Right kidney (tissue), 9 donors: ENCODE measurements at places on chromosomes 11 and 22.
A peak's percentile ranks its signal among the peaks of the same experiment; 100 is the strongest.

GRCh38 chr11:112841729-112842128 lies 119.5 kb upstream of the NCAM1 start:
- peak; percentile 44 for DNase-seq

- no peak for DNase-seq
Observed at GRCh38 chr11:119192111-119192510, 6.8 kb downstream of the NHERF4 start.

GRCh38 chr11:124511745-124512144 lies 31.7 kb downstream of the OR8B12 start:
- no peak for DNase-seq

GRCh38 chr11:14136561-14136960 lies 174.0 kb downstream of the SPON1 start:
- no peak for DNase-seq

DNA sequence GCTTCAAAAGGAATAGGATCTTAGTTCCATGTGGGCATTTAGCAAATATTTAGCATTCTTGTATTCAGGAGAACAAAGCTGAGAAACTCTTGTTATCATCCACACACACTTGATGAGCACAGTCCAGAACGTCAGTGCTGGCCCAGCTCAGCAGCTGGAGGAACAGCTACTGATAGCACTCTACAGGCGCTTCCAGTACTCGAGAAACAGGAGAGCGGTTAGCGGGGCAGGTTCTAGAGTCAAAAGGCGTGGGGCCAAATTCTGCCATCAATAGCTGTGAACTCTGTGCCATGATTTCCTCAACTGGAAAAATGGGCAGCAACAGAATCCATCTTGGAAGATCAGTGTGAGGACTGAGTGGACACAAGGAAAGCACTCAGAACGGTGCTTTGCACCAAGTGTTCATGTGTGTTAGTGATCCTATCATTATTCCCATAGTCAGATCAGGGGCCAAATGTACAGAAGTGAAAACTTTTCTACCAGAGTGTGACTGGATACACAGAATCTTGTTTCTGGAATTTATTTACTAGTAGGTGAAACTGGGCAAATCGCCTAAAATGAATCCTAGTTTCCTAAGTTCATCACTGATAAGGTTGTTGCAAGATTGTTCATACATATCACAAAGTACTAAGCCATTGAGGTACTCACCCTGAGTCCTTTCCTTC lies 3.2 kb downstream of the JOSD1 start:
- DNase-seq: no peak

DNA sequence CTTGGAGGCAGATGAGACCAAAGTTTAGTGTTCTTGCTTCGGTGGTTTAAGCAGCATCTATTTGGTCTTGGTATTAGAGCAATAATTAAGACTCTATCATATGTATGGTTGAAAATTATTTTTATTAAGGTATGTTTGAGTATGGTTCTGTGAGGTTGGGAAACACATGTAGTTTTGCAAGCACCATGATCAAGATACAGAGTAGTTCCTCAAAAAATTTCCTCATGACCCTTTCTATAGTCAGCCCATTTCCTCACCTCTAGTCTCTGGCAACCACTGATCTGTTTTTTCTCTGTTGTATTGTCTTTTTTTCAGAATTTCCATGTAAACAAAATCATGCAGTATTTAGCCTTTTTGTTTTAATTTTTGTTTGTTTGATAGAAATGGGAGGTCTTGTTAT lies 18.4 kb downstream of the MTMR3 start:
- no peak for DNase-seq

DNA sequence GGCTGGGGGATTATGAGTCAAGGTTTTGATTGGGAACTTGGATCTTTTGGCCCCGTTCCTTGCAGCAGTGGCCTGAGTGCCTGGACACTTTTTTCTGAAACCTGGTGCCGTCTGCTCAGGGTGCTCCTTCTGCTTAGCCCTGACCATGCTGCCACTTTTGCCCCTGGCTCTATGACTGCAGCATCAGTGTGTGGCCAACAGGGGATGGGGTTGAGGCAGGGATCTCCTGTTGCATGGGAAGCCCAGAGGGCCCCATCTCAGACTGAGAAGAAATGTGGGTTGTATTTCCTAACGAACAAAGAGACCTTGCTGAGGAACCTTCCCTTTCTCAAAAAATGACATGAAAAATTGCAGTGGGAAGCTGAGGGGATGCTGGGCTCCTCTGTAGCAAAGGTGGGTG lies 18.7 kb downstream of the POU2F3 start:
- DNase-seq: no peak

DNA sequence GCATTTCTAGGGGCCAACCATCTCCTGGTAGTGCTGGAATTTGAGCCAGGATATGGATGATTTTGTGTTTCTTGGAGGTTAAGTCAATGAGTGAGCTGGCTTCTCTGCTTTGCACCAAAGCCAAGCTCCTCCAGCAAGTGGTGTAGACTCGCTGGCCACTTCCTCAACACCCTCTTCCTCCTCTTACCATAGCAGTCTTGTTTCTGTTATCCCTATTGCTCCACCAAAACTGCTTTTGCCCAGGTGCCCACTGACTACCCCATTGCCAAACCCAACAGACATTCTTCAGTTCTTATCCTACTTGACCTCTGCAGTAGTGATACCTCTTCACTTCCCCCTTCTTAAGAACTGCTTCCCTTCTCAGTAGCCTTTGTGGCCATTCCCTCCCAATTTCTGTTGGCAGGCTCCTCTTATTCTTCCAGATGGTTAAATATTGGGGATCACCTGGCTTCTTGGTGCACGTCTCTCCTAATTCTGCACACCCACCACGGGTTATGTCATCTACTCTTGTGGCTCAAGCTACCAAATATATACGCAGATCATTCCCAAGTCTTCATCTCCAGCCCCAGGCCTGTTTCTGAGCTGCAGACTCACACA lies 7.0 kb upstream of the PRG2 start:
- DNase-seq: no peak

DNA sequence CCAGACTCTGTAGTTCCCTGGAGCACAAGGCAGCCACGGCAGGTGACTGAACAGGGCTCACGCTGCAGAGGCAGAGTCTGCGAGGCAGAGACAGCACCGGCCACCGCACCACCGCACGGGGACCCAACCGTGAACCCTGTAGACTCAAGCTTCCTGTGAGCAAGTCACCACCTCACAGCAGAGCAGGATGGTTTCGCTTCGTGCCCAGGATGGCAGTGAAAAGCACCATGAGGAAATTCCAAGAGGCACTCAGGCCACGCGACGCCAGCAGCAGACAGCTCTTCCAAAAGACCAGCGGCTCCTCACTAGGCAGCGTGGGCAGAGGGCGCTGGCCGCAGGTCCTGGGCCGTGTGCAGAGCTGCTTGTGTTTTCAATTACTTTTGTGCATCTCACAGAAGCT lies 24.5 kb downstream of the BRD1 start:
- no peak for DNase-seq

- DNase-seq: no peak
Observed at GRCh38 chr22:50202130-50202666, 1.4 kb downstream of the SELENOO start.

GRCh38 chr11:10282117-10282516 lies 11.9 kb downstream of the SBF2 start:
- no peak for DNase-seq

GRCh38 chr11:44136176-44136945 lies 40.9 kb downstream of the EXT2 start:
- no peak for DNase-seq

GRCh38 chr22:41831828-41832552 lies 915 bp upstream of the SREBF2 start:
- no peak for DNase-seq

DNA sequence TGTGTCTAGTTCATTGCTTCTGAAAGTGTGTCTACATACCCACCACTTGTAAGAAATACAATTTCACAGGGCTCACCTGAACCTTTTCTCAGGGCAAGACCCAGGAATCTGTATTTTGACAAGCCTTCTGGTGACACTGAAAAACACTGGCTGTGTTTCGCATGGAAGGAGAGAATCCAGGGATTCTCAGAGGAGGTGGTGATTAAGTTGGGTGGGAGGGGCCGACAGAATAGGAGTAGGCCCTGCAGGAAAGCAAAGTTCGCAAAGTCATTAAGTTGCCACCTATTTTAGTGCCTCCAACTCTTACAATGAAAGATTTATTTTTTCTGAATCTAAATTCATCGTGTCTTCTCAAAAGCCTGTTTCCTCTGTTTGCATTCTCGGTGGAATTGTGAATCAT lies 186.8 kb downstream of the FAT3 start:
- DNase-seq: no peak

- no peak for DNase-seq
Observed at GRCh38 chr22:31812977-31813605, 59.3 kb downstream of the DEPDC5 start.

DNA sequence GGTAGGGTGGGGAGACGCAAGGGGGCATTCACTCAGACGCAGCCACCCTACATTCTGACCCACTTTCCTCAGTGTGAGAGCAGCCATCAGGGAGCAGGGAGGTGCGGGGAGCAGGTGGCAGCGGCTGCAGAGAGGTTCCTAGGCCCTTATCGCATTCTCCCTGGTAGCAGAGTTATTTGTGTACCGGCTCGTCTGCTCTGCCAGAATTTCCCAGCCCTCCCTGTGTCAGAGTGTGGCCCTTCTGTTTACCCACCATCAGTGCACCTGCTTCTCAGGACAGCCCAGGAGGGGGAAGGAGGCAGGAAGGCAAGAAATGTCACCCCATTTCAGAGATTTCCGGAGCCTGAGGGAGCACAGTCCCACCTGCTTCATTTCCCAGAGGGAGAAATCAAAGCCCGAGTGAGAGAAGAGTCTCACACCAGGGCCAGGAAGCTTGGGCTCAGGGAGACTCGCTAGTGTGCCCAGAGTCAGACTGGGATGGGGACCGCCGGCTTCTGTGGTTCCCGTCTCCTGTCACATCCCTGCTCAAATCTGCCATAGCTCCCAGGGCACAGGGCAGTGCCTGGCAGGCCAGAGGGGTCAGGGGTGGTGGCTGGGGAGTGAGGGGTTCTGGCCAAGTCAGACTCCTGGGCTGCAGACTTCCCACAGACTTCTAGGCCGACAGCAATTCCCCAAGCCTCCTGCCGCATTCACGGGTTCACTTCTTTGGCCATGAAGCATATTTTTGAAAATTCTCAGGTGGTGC lies 49.7 kb downstream of the ARRB1 start:
- DNase-seq: no peak

DNA sequence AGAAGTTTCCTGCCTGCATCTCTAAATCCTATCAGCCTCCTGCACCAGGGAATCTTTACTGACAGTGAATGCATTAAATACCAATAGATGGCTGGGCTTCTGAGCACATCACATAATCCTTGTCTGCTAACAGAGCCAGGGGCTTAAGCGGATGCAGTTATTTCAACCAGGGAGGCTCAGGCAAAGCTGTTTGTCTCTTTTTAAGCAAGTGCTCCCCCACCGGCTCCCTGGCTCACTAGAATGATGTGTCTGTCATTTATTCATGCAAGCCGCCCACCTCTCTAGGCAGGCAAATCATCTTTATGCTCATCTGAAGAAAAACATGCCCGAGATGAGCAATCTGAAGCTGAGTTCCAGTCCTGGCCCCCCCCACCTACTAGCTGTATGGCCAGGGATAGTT lies 182.3 kb downstream of the TENM4 start:
- DNase-seq: no peak

- no peak for DNase-seq
Observed at GRCh38 chr11:32068134-32068870, 22.6 kb upstream of the RCN1 start.

GRCh38 chr11:58451585-58451984 lies 9.5 kb upstream of the OR5B12 start:
- DNase-seq: no peak

DNA sequence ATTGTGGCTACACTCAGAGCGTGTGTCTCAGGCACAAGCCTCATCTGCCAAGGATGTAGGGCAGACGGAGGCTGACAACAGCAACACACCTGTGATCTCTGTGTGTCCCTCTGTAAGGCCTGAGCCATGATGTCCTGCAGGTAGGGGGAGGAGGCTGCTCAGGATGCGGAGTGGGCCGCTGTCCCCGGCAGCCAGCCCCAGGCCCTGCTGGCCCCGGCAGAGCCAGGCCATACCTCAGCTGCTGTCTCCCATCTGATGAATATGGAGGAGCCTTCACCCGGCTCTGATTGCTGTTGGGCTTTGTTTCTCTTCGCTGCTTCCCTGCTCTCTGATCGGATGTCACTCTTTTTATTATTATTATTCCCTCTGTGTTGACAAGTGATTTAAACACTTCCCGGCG lies 83.6 kb upstream of the NCAM1 start:
- DNase-seq: peak; percentile 31

DNA sequence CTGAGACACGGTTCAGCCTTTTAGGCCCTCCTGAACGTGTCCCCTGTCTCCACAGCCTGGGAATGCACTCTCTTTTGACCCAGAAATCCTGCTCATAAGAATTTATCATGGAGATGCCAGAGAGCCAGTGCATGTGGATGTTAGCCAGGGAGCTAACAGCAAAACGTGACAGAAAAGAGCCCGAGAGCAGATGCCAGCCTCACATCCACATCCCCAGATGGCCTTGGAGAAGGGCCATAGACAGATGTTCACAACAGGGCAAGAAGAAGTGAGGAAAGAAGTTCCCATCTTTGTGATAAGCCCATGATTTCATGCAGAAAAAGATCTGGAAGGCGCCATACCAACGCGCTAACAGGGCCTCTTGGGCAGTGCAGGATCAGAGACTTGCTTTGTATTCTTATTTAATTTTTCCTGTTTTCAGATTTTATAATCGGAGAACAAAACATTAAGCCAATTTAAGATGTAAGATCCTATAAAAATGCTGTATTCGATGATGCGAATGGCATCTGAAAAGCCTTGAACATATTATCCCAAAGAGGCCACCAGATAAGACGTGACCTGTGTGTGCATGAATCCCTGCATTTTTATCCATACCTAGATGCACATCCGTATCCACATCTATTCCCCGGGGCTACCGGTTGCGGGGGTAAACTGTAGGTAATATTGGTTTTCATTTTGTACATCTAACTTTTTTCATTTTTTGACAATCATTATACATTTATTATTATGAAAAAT lies 48.7 kb downstream of the IGLL5 start:
- no peak for DNase-seq

GRCh38 chr11:45170484-45170883 lies 24.0 kb downstream of the PRDM11 start:
- no peak for DNase-seq

- DNase-seq: no peak
Observed at GRCh38 chr11:5083602-5084001, 14.2 kb downstream of the OR52E1 start.

- DNase-seq: peak; percentile 48
Observed at GRCh38 chr11:111512296-111513239, at the start of gene BTG4. BTG4 (minus strand) TSS chr11:111512386; CDS start chr11:111498776, 13,610 bp downstream.

GRCh38 chr11:130301002-130301401 lies 13.7 kb downstream of the ZBTB44 start:
- no peak for DNase-seq

DNA sequence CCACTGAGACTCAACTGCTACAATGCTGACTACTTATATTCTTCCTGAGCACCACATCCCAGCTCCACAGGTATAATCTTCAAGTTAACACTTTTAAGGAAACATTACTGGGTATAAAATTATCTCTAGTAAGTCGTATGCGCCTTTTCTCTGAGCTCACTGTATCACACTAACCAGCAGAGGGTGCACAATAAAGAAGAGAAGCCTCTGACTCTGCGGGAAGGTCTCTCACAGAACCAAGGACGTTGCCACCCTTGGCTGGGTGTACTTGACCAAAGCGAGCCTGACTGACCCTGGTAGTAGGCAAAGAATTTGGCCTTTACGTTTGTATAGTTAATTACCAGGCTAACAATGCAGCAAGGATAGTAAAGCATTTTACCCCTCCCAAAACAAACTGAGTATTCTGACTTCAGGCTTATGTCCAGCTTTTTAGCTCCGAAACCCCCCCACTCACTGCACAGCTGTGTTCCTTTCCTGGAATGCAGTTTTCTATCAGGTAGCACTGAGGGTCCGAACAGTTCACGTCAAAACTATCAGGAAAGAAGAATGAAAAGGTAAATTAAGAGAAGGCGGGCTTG lies at the start of gene BTBD18:
Gene BTBD18, minus strand, starts transcription at position 144 of the 578 bp plus-strand sequence. CDS start 631 bp downstream, outside the sequence.
- DNase-seq: no peak

GRCh38 chr22:38504731-38505540 lies 1.2 kb downstream of the DDX17 start:
- DNase-seq: peak; percentile 55
